ENCODE measurements at places on chromosomes 16 and 17. TPM values are rescaled to one million over a fixed set of nuclear protein-coding genes. Genes with fewer than 3 reads are reported as not detected.

GRCh38 chr17:27918498-27918897 is 25.3 kb upstream of the LYRM9 start:
- no peak for DNase-seq

GRCh38 chr17:75551266-75551665 is 25.8 kb downstream of the LLGL2 start:
- no peak for DNase-seq

ERN2 gene
- 3.2 TPM for total RNA-seq

KIAA0513 gene
- 13.4 TPM for total RNA-seq

KRTAP4-4 gene
- not detected for total RNA-seq

GPR142 gene
- not detected for total RNA-seq

GRCh38 chr16:22970209-22970865 is 156.4 kb downstream of the HS3ST2 start:
- DNase-seq = no peak

DNA sequence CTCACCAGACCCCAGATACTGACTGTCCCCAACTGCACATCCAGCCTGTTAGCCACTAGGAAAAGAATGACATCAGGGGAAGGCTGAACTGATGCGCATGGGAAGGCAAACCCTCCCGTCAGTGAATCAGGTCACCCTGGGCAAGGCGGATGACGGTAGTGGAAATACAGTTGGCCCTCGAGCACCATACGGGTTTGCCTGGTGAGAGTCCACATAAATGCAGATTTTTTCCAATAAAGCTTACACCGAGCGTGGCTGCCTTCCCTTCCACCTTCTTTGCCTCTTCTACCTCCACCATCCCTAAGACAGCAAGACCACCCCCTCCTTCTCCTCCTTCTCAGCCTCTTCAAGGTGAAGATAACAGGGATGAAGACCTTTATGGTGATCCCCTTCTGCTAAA is 236.1 kb upstream of the TNRC6C start:
- DNase-seq = no peak

EPOP gene
- 3.3 TPM for total RNA-seq

Data from thoracic aorta (tissue), 2 donors.